Stimulated activated naive B cell treated with anti-CD40 and anti-IgM and Interleukin-4, amounts not matched to agents 10 μg/mL and 1 μg/mL and 100 μg/mL, for 72 hours (primary cell): ENCODE measurements at places on chromosomes 7 and 10.

- H3K4me3 ChIP-seq, result no peak overlapping the region
- no peaks in the 10 kb centered on the region for H3K27me3 ChIP-seq
- no peak for DNase-seq
- peaks cover 3% of the 10 kb centered on the region for H3K36me3 ChIP-seq
- no peak overlapping the region for H3K27ac ChIP-seq
These were observed 348.3 kb upstream of the AKR1E2 start for GRCh38 chr10:4477664-4478063.

GRCh38 chr10:70604106-70604505, 1.6 kb upstream of the PRF1 start:
- H3K27ac ChIP-seq, result no peak overlapping the region
- peaks cover 4% of the 10 kb centered on the region for H3K4me1 ChIP-seq
- H3K36me3 ChIP-seq, result no peaks in the 10 kb centered on the region
- no peaks in the 10 kb centered on the region for H3K27me3 ChIP-seq

GRCh38 chr10:20615395-20615794, 281.7 kb downstream of the NEBL start:
- H3K36me3 ChIP-seq, result no peaks in the 10 kb centered on the region
- no peak overlapping the region for H3K4me3 ChIP-seq
- H3K27me3 ChIP-seq, result no peaks in the 10 kb centered on the region
- peaks cover 2% of the 10 kb centered on the region for H3K4me1 ChIP-seq
- no peak overlapping the region for H3K27ac ChIP-seq

DNA sequence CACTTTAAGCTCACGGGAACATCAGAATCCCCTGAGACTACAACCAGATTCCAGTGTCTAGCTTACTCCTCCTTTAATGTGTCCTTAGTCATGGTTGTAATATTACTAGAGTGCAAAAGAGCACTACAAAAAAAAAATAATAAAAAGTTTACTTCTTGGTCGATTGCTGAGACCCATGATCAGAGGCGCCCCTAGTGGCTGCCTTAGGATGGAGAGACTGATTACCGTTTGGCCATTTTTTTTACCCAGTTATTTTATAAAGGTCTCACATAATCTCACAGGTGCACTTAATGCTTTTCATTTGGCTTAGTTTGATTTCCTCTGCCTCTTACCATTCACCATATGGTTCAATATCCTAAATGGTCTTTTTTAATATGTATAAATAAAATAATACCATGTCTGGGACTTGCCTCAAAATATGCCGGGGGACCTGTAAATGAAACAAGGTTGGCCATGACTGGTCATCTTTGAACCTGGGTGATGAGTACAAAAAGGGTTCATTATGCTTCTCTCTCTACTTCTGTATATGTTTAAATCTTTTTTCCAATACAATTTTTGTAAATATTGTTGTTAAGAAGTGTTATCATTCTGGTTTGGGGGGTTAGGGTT, 331.5 kb upstream of the NFE2L3 start:
- H3K36me3 ChIP-seq, result no peaks in the 10 kb centered on the region
- H3K4me3 ChIP-seq, result no peak overlapping the region
- no peak overlapping the region for H3K27ac ChIP-seq
- no peak for DNase-seq

DNA sequence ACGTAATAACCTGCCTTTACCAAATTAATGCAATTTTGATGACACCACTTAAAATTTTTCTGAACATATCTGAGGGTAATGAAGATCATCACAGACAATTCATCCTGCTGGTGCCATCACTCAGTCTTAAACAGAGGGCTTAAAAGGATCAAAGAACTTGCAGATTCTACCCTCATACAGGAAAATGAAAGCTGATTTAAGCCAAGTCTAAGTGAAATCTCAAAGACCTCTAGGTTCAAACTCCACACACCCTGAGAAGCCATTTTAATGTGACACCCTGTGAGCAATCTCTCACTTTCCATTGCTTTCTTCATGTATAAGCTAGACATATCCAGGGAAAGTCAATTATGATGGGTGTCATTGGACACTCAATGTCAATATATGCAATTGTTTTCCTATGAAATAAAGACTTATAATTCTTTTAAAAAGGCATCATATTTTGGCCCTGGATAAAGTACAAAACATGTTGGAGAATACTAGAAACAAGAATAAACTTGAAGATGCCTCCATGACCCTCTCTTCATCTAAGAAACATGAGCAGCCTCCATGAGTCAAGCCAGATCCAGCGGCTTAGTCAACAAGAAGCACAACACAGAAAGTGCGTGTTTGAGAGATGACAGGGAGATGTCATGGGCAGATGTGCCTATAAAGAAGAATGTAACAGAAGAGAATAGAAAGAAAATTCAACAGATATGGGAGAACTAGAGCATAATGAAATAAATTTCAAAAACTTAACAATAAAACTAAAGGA, 291.9 kb downstream of the PARD3 start:
- H3K27me3 ChIP-seq, result no peaks in the 10 kb centered on the region
- no peak for DNase-seq
- peaks cover 4% of the 10 kb centered on the region for H3K4me1 ChIP-seq

GRCh38 chr7:1856161-1856887, 186.2 kb downstream of the ELFN1 start:
- H3K36me3 ChIP-seq, result peaks cover 20% of the 10 kb centered on the region
- no peak overlapping the region for H3K4me3 ChIP-seq
- H3K27me3 ChIP-seq, result no peaks in the 10 kb centered on the region
- H3K4me1 ChIP-seq, result peaks cover 8% of the 10 kb centered on the region

DNA sequence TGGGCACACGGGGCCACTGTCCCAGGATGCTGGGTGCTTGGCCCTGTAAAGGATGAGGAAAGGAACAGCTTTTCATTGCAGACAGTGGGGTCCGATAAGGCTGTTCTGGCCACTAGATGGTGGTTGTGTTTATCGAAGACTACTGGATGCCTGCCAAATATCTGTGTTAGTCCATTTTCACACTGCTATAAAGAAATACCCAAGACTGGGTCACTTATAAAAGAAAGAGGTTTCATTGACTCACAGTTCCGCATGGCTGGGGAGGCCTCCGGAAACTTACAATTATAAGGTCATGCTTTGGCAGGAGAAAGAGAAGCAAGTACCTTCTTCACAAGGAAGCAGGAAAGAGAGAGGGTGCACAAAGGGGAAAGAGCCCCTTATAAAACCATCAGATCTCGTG, 32.2 kb upstream of the GARS1 start:
- peaks cover 3% of the 10 kb centered on the region for H3K4me1 ChIP-seq
- no peak overlapping the region for H3K27ac ChIP-seq
- no peaks in the 10 kb centered on the region for H3K27me3 ChIP-seq
- DNase-seq, result no peak

- H3K4me1 ChIP-seq, result peaks cover 12% of the 10 kb centered on the region
- H3K4me3 ChIP-seq, result no peak overlapping the region
- H3K36me3 ChIP-seq, result peaks cover 55% of the 10 kb centered on the region
- H3K27me3 ChIP-seq, result no peaks in the 10 kb centered on the region
- H3K27ac ChIP-seq, result no peak overlapping the region
These were observed 42.3 kb downstream of the BZW2 start for GRCh38 chr7:16688249-16688648.

GRCh38 chr10:80938903-80939302, 401.2 kb downstream of the SH2D4B start:
- H3K4me3 ChIP-seq, result no peak overlapping the region
- peaks cover 3% of the 10 kb centered on the region for H3K4me1 ChIP-seq
- H3K27ac ChIP-seq, result no peak overlapping the region

DNA sequence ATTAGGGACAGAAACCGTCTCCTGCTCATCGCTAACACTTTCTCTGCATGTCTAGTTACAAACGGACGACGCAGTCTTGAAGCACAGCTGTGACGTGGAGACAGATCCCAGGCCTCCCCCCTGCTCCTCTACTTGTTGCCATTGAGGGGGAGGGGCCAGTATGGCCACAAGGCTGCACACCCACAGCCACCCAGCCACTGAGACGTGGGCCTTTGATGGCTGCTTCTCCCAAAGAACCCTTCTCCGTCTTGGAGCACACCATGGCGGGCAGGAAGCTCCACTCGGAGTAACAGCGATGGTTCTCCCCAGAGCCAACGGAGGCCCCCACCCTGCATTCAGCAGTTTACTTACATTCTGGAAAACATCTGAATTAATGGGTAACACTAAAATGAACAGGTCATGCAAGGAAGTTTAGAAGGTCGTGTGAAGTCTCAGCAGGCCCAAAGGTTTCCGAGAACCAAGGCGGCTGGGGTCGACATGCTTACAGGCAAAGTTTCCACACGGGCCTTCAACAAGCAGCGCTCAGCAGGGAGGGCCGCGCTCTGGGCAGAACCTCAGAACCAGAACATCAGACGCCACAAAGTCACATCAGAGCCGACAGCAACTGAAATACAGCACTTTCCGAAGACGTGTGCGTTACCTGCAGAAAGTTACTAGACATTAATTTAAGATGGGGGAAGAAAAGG, 169.6 kb downstream of the DIP2C start:
- H3K36me3 ChIP-seq, result no peaks in the 10 kb centered on the region
- H3K4me1 ChIP-seq, result peaks cover 2% of the 10 kb centered on the region
- no peak overlapping the region for H3K27ac ChIP-seq
- H3K4me3 ChIP-seq, result no peak overlapping the region
- H3K27me3 ChIP-seq, result peaks cover 10% of the 10 kb centered on the region

DNA sequence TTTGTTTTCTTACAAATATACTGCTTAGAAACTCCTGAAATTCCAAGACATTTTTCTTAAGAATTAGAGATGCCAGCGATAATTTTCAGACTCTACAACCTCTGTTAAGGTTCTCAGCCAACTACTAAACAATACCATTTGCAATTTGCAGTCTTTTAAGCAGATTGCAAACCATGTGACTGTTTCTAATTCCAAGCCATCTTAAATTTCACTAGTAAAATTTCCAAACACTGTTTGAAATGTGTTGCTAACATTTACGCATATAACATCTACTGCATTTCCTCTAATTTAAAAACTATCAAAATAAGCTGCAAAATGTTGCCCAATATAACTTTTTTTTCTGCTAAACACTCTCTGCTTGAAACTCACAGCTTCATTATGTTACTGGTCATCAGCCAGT, 56.0 kb upstream of the MACROH2A2 start:
- H3K27me3 ChIP-seq, result peaks cover 11% of the 10 kb centered on the region
- no peak for DNase-seq
- H3K27ac ChIP-seq, result no peak overlapping the region
- no peaks in the 10 kb centered on the region for H3K36me3 ChIP-seq

- H3K36me3 ChIP-seq, result no peaks in the 10 kb centered on the region
- no peak overlapping the region for H3K27ac ChIP-seq
- peaks cover 75% of the 10 kb centered on the region for H3K27me3 ChIP-seq
- H3K4me1 ChIP-seq, result peaks cover 16% of the 10 kb centered on the region
- DNase-seq, result peak; percentile 66
These were observed 78.7 kb downstream of the GATA3 start for GRCh38 chr10:8133146-8133545.

GRCh38 chr10:123929791-123930190, 38.2 kb upstream of the CPXM2 start:
- no peak overlapping the region for H3K4me3 ChIP-seq
- H3K27me3 ChIP-seq, result peaks cover 38% of the 10 kb centered on the region
- DNase-seq, result no peak
- H3K36me3 ChIP-seq, result peaks cover 4% of the 10 kb centered on the region
- peaks cover 8% of the 10 kb centered on the region for H3K4me1 ChIP-seq

- H3K36me3 ChIP-seq, result no peaks in the 10 kb centered on the region
- no peak overlapping the region for H3K27ac ChIP-seq
- H3K27me3 ChIP-seq, result peaks cover 45% of the 10 kb centered on the region
- peak overlapping the region; percentile 65 for H3K4me3 ChIP-seq
These were observed 58.7 kb downstream of the UNCX start for GRCh38 chr7:1291357-1291689.

DNA sequence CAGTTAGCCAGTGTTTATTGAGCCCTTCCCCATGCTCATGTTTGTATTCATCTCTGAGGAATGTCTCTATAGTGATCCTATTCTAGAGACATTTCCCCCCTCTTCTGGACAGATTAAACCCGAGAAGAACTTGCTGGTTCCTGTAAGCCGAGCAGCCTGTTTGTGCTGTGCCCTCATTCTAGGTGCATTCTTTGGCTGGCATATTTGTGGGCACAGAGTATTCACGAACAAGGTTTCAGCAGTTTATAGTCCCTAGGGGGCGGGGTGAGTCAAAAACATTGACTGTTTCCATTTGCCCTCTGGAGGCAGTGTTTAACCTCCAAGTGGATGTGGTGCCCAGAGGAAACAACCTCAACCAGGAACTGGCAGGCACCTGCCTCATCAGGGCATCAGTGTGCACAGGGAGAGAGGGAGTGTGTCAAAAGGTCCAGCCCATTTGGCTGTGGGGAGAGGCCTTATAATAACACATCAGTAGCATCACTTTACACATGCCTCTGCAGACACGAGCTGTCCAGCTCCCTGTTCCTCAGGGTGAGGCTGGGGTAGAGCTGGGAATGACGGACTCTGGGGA, 273.3 kb upstream of the LRGUK start:
- H3K36me3 ChIP-seq, result peaks cover 11% of the 10 kb centered on the region
- no peaks in the 10 kb centered on the region for H3K27me3 ChIP-seq
- H3K4me3 ChIP-seq, result no peak overlapping the region
- peaks cover 8% of the 10 kb centered on the region for H3K4me1 ChIP-seq

DNA sequence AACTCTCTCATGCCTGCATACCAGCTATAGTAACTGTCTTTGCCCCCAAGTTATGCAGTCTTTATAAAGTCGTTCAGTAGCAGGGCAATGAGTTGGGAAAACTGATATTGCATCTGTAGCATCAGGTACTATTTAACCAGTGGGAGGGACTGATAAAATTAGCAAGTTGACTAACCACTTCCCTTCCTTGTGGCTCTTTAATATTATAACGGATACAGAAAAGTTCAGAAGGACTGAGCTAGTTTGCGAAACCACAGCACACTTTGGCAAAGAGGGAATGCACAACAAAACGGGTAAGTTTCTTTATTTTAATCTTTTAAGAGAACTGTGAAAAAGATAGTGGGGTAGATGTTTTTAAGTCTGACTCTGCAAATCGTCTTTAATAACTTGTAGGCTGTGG, 205.3 kb upstream of the HDAC9 start:
- peak overlapping the region; percentile 65 for H3K27ac ChIP-seq
- no peak for DNase-seq
- no peaks in the 10 kb centered on the region for H3K27me3 ChIP-seq
- H3K4me3 ChIP-seq, result peak overlapping the region; percentile 78
- H3K36me3 ChIP-seq, result peaks cover 3% of the 10 kb centered on the region

DNA sequence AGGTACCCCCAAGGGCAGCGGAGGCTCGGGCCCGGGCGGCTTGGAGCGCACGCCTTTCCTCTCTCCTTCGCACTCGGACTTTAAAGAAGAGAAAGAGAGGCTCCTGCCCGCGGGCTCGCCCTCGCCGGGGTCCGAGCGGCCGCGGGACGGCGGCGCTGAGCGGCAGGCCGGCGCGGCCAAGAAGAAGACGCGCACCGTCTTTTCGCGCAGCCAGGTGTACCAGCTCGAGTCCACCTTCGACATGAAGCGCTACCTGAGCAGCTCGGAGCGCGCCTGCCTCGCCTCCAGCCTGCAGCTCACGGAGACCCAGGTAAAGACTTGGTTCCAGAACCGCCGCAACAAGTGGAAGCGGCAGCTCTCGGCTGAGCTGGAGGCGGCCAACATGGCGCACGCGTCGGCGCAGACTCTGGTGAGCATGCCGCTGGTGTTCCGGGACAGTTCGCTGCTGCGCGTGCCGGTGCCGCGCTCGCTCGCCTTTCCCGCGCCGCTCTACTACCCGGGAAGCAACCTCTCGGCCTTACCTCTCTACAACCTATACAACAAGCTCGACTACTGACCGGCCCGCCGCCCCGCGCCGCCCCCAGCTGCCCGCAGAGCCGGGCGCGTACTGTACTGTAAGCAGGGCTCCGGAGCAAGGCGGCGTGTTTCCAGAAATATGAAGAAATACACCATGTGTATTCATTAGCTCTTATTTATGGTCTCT, 1.8 kb downstream of the HMX2 start:
- H3K27me3 ChIP-seq, result peaks cover 35% of the 10 kb centered on the region
- peaks cover 45% of the 10 kb centered on the region for H3K4me1 ChIP-seq
- peak overlapping the region; percentile 81 for H3K4me3 ChIP-seq
- no peak for DNase-seq
- H3K27ac ChIP-seq, result peak overlapping the region; percentile 91
- peaks cover 5% of the 10 kb centered on the region for H3K36me3 ChIP-seq
